Activated gamma-delta T cell treated with Interleukin-2 at 50 U/mL for 16 hours (primary cell): ENCODE measurements at places on chromosomes 11 and 22.

- DNase-seq = no peak
Observed at GRCh38 chr22:21841422-21841821, 26.0 kb downstream of the MAPK1 start.

DNA sequence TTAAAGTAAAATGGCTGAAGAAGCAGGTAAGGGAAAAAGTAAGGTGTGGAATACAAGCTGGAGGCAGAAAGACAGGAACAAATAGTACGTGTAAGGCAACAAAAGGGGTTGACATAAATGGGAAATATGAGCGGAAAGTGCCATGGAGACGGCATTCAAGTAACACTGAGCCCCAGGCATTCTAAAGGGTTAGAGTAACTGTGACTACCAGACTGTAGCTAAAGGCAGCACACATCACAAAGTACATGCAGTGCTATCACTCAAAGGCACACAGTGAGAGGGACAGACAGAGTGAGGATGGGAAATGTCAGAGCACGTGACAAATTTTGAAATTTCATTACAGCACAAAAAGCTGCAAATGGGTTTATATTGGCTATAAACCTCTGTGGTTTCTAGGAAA lies 13.9 kb upstream of the MAML2 start:
- DNase-seq = no peak

DNA sequence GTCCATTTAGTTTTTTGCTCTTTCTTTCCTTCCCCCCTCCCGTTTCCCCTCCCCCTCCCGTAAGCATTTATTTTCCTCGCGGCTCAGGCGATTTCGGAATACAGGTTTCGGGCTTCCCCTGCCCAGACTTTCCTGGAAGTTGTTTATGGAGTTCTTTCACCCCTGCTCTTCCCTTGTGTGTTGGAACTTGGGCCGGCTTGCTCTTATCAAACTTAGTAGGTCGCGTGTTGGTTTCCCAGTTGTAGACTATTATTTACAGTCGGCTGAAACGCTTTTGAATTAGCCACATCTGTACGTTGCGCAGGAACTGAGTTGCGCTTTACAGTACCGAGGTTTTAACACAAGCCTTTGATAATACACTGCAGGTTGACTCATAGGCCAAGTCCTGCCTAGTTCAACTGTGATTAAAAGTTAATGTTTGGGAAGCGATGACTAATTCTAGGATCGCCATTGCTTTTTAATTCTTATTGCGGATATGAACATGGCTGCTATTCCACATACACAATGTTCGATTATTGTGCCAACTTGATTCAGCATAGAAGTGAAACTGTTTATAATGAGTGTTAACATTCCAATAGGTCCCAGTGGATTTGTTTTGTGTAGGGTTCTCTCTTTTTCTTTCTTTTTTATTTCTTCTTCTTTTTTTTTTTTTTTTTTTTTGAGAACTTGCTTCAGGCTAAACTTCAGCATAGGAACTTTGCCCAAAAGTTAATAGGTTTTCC lies 1.7 kb downstream of the YAP1 start:
- DNase-seq = no peak

DNA sequence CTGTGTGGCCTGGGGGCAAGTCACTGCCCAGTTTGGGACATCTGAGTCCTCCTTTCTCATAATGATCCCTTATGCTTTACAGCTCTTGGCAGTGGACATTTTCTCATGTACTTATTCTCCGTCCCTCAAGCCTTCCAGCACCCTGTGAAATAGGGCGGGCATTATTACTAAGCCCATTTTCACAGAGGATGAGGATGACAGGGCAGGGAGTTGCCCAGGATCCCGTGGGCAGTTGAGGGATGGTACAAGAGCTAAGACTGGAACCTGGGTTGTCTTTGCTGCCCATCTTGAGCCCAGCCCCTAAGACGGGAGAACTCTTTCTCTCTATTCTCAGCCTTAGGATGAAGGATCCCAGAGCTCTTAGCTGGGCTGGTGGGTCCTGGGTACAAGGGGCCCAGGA lies 11.2 kb downstream of the CD82 start:
- no peak for DNase-seq

GRCh38 chr22:35783943-35784614 lies 66.4 kb downstream of the APOL5 start:
- no peak for DNase-seq

GRCh38 chr22:27023591-27023990 lies 366.2 kb downstream of the MIAT start:
- no peak for DNase-seq

- DNase-seq = no peak
Observed at GRCh38 chr22:46079861-46080821, 70.2 kb upstream of the PPARA start.

DNA sequence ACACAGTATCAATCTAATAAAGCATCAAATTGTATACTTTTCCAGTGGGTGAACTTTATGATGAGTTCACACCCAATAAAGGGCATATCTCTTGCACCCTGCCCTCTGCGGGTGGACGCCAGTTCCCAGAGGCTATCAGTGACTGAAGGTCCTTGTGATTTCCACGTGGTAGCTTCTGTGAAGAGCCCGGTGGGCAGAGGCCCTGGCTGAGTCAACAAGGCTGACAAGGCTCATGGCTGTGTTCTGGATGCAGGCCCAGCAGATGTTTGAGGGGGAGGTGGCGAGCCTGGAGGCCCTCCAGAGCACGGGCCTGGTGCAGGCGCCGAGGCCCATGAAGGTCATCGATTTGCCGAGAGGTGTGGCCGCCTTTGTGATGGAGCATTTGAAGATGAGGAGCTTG lies 71.4 kb downstream of the PIWIL3 start:
- DNase-seq = no peak

DNA sequence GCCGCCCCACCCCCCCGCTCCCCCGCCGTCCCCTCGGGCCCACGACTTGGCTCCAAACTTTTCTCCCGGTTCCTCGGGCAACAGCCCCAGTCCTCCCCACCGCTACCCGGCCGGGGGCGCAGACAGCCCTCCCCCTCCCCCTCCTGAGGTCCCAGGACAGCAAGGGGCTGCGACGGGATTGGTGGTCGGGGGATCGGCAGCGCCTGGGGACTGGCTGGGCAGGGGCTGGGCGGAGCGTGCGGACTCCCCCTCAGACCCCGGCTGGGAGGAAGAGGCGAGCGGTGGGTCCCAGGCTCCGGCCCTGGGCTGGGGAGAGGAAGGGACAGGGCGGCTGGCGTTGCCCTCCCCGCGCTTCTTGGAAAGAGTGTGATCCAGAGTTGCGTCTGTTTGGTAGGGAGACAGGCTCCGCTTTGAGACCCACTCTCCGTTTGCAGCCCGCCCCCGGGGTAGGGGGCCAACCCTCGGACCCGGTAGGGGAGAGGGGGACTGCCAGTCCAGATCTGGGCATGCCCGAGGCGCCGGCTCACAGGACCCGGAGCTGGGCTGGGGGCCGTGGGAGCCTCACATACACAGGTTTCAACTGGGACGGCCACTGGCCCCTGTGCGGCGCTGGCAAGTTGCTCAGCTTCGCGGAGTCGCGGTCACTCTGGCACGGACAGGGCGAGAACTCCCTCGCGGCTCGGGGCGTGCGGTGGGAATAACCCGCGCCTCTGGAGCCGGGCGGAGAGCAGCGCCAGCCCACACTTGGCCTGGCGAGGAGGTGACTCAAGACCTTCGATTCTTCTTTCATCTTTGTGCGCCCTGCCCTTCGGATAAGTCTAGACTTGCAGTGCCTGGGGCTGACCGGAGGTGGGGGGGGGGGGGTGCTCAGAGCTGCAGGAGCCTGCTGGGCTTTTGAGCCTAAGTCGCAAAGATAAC lies 999 bp downstream of the TSKU start:
- no peak for DNase-seq

GRCh38 chr22:26599505-26599904 lies 9.6 kb upstream of the TPST2 start:
- no peak for DNase-seq

GRCh38 chr11:37905707-37906417 lies 1307.8 kb upstream of the RAG2 start:
- DNase-seq = no peak
